ENCODE measurements at places on chromosomes 13 and 19.

GRCh38 chr13:30255696-30256095, 51.7 kb downstream of the KATNAL1 start:
- DNase-seq, result no peak

DNA sequence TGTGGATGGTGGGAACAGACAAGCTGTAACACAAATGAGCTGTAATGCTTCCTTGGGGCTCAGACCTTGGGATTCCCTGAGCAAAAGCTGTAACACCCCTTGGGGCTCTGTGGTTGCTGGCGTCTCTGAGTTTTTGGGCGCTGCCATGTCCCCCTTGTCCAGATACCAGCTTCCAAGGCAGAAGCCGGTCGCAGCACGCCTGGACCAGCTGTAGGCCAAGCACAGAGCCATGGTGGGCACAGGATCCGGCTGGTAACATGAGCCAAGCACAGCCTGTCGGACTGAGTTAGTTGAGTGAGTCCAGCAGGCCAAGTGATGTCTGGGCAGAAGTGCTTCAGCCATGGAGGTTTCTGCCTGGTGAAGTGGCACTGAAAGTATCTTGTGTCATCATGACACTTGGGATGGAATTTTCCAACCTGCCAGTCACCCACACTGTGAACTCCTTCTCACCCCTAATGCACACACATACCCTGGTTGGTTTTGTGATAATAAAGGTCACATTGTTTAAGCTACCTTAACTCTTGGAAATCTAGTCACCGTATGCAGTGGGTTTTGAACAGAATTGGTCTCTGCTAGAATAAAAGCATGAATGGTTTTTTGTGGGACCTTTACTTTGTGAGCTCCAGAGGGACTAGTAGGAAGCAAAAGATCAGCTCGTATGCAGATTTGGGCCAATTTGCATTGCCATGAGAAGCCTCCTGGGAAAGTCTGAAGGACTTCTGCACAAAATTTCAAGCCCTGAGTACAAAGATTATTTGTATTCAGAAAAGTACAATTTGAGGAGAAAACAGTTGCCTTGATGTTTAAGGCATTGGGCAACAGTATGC, 7.0 kb upstream of the ZNF17 start:
- no peak for DNase-seq

- DNase-seq, result no peak
These were observed 9.5 kb downstream of the GAS6 start for GRCh38 chr13:113854238-113855011.

DNA sequence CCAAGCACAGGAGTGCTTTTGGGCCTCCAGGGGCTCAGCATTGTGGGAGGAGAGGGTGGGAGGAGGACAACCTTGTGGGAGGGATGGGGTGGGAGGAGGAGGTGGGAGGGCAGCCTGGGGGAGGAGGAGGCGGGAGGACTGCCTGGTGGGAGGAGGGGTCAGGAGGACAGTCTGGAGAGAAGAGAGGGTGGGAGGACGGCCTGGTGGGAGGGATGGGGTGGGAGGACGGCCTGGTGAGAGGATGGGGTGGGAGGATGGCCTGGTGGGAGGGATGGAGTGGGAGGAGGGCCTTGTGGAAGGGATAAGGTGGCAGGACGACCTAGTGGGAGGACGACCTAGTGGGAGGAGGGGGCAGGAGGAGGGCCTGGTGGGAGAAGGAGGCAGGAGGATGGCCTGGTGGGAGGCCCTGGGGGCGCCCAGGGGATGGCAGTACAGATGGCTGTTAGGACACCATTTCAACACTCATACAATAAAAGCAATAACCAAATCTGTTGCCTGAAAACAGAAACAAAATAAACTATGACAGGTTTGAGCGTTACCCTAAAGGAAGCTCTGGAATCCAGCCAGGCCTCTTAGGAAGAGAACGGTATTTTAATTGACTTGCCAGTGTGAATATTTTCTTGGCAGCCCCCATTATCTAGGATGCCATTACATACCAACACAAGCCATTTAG, 63.7 kb downstream of the CRYL1 start:
- no peak for DNase-seq

GRCh38 chr19:38035515-38036495, 128.8 kb downstream of the SIPA1L3 start:
- DNase-seq, result no peak

- DNase-seq, result no peak
These were observed 7.0 kb downstream of the CACTIN start for GRCh38 chr19:3619631-3620012.

GRCh38 chr13:93318534-93319254, 92.1 kb downstream of the GPC6 start:
- DNase-seq, result no peak
